ENCODE measurements at places on chromosomes 5 and 9.
A peak's percentile ranks its signal among the peaks of the same experiment; 100 is the strongest.

- peak; percentile 85 for DNase-seq
These were observed 305.8 kb downstream of the PDE4D start for GRCh38 chr5:59587489-59588337.

DNA sequence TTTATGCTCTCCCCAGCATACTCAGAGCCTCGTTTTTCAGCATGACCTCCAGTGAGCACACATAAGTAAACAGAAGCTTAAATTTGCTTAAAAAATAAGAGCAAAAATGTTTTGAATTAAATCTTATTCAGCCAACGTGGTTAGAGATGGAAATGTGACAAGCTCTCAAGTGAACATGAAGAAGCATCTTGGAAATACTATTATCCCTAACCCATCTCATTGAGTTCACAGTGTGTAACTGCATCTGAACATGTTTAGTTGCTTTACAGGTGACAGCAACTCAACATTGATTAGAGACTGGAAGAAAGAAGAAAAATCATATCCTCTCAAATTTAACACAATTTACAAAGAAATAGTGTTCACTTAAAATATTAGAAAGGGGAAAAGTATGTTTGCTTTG, 1785.1 kb downstream of the MAT2B start:
- DNase-seq = no peak

- no peak for DNase-seq
These were observed 95.2 kb downstream of the APTX start for GRCh38 chr9:32906213-32906612.

DNA sequence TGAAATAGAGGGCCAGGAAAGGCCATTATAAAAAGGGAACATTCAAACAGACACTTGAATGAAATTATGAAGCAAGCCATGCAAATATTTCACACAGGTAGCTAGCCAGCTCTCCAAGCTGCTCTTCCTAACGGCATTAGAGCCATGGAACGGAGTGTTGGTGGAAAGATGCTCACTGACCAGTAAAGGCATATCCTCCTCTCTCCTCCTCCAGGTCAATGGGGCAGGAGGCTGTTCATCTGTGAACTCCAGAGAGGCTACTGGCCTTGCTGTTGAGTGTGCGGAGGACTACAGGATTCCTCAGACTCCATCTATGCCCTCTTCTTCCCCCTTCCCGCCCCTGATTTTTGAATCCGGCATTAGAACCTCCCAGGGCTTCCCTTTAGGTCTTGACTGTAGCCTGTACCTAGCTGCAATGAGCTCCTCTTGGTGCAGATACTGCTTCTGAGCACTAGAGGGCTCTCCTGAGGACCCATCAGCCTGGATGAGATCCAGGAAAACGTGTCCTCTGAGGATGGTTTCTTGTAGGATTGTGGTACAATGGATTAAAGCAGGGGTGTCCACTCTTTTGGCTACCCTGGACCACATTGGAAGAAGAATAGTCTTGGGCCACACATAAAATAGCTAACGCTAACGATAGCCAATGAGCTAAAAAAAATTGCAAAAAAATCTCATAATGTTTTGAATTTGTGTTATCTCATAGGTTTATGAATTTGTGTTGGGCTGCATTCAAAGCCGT, 162.2 kb downstream of the SREK1 start:
- DNase-seq = peak; percentile 64

GRCh38 chr9:77841739-77842386, 189.7 kb downstream of the GNAQ start:
- DNase-seq = peak; percentile 79

- no peak for DNase-seq
These were observed 23.6 kb upstream of the KCNIP1 start for GRCh38 chr5:170480260-170480659.

- peak; percentile 61 for DNase-seq
These were observed 31.1 kb upstream of the FGF1 start for GRCh38 chr5:142716963-142717362.

- peak; percentile 4 for DNase-seq
These were observed 68.3 kb upstream of the RGS7BP start for GRCh38 chr5:64437496-64437895.

- DNase-seq = no peak
These were observed 4.4 kb downstream of the FGF10 start for GRCh38 chr5:44384816-44385215.

DNA sequence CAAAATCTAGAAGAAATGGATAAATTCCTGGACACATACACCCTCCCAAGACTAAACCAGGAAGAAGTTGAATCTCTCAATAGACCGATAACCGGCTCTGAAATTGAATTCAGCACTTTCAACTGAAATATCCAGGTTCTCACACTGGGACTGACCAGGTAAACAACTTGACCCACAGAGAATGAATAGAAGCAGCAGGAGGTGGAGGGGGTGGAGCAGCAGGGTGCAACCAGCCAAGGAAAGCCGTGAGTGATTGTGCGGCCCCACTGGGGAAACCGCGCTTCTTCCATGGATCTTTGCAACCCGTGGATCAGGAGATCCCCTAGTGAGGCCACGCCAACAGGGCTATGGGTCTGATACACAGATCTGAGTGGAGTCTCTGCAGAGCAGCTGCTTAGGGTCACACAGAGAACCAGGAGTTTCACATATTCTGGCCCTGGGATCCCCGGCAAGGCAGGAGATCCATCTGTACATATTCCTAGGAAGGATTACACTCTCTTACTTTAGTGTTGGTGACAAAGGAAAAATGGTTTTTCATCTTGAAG, 181.5 kb downstream of the SLCO4C1 start:
- DNase-seq = no peak

DNA sequence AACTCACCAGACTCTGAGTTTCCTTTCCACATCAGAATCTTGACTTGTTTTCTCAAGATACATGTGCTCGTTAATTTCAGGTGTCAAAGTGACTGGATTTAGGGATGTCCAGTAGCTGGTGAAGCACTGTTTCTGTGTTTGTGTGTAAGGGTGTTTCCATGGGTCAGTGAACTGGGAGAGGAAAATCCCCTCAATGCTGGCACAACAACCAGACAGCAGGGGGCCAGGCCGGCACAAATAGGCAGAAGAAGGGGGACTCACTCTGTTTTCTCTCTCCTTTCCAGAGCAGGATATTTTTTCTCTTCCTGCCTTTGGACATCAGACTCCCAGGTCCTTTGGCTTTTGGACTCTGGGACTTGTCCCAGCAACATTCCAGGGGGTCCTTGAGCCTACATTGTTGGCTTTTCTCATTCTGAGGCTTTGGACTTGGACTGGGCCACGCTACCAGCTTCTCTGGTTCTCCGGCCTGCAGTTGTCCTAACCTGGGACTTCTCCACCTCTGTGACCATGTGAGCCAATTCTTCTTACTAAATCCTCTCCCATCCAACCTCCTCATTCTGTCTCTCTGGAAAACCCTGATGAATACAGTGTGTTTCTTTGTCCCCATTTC, 144.0 kb downstream of the CAAP1 start:
- no peak for DNase-seq

DNA sequence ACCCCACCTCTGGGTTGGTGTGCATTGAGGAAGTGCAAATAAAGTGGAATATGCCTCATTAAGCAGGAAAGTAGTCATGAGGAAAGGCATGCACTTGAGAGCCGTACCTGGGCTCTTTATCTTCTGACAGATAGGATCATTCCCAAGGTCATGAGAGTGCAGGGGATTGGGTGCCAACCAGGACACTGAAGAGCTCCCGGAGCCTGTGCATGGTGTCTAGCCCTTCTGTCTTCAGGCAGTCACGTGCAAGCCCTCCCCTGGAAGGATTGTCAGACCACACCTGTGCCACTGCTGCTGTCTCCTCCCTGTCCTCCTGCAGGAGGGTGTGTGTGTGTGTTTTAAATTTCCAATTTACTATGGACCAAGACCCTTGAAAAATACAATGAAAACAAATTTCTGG, 69.6 kb downstream of the PDE8B start:
- no peak for DNase-seq

DNA sequence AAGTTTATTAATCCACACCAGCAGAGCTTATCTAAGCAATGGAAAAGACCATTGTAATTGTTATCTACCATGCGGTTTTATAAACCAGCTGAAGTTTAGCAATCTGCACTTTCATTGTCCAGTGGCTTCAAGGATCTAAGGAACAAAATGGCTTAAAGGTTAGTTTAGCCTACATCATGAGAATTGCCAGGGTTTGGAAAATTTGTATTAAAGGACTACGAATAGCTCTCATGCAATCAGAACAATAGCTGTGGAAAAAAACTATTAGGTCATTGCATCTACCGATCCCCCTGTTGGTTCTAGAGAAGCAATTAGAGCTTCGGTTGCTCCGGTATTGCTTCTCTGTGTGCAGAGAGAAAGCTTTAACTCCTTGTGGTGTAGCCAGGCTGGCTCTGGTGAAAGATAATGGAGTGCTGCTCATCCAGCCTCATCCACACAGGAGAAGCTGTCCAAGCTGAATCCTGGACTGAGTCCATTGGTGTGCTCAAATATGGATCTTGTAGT, 86.3 kb upstream of the SLC12A2 start:
- peak; percentile 13 for DNase-seq

DNA sequence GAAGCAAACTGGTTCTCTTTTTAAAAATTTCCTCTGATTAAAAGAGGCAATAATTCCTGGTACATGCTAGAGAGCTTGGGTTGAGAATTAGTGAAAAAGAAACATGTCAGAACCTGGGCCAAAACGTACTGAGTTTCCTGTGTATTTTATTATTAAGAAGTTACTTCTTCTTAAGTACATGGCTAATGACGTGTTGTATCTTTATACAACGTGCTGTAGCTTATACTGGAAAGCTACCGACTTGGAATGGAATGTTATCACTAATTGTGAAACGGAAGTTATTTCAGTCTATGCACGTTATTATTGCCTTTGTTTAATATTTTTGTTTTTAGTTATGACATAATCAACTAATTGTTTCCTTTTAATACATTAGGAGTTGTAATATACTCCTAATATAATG, 43.1 kb downstream of the ZNF366 start:
- no peak for DNase-seq

DNA sequence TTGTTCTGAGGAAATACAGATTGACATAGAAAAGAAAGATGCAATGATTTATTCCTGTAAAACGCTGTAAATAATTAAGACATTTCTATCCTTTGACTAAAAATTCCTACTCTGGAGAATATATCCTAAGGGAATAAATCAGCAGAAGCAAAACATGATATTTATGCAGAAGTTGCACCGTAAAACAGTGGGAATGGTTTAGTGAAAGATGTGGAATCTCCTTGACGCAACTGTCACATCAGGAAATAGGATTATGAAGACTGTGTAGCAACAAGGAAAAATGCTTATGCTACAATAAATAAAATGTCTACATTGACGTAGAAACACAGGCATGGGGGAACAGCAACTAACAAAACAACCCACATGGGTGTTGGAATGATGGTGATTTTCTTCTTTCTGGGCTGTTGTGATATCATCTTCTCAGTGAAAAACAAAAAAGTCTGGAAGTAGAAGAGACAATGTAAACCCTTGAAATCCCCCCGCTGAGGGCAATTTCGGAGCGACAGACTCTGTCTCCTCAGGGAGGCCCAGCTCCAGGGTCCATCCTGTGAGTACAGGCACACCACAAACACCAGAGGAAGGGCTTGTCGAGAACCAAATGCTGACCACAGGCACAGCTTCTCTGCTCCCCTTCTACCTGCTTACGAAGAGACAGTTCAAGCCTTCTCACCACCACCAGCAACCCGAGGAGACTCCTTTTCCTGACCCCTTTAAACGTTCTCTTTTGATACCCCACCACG, 25.2 kb downstream of the COL23A1 start:
- no peak for DNase-seq

GRCh38 chr5:10745133-10745532, 15.9 kb downstream of the DAP start:
- peak; percentile 63 for DNase-seq

GRCh38 chr5:94355811-94356210, 262.6 kb downstream of the KIAA0825 start:
- no peak for DNase-seq

GRCh38 chr5:10588779-10589447, 25.0 kb downstream of the ANKRD33B start:
- DNase-seq = no peak

GRCh38 chr9:104786293-104786692, 22.4 kb downstream of the NIPSNAP3B start:
- no peak for DNase-seq

DNA sequence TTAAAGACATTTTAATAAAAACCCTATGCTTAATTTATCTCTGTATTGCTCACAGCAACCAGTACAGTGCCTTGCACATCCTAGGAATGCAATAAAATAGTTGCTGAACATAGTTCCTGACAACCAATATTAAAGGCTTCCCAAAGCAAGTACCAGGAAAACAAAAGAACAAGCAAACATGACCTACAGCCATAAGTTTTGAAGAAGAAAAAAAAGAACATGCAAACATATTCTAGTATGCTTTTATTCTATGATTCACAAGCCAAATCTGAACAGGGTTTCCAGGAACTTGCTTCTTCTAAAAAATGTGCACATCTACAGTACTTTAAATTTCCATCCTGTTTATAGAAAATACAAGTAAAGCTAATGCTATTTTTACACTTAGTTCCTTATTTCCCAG, 4.5 kb downstream of the CEMIP2 start:
- DNase-seq = peak; percentile 43

GRCh38 chr9:134033516-134034214, 8.4 kb downstream of the BRD3OS start:
- DNase-seq = no peak

GRCh38 chr9:88829276-88829675, 162.0 kb upstream of the S1PR3 start:
- DNase-seq = peak; percentile 31

GRCh38 chr5:11289733-11290132, 528.7 kb upstream of the DAP start:
- DNase-seq = no peak

- no peak for DNase-seq
These were observed 680 bp upstream of the RFK start for GRCh38 chr9:76394960-76395252.

- DNase-seq = peak; percentile 85
These were observed 89.8 kb downstream of the CDKN2A start for GRCh38 chr9:21904371-21904770.

DNA sequence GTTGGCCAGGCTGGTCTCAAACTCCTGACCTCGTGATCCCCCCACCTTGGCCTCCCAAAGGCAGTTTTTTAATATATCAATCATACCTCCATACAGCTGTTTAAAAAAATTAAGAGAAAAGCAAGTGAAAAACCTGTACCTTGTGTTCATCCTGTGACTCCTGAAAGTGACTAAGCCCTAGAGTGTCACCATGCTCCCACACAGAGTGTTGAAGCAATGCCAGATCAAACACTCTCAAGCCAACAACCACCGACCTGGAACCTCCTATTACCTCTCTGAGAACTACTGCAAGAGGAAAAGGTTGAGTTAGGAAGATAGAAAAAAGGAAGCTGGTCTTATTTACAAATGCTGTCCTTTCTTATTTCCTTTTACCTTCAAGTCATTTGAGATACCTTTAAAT, 123.5 kb downstream of the RASEF start:
- DNase-seq = no peak

- DNase-seq = peak; percentile 97
These were observed 271.6 kb downstream of the PLK2 start for GRCh38 chr5:58188262-58188651.

- DNase-seq = no peak
These were observed 40.0 kb downstream of the CXXC5 start for GRCh38 chr5:139688088-139688702.

GRCh38 chr5:95725071-95725820, 5.9 kb upstream of the RHOBTB3 start:
- no peak for DNase-seq

Measured in iris pigment epithelial cell (primary cell).